Right lung (tissue), 10 donors: ENCODE measurements at places on chromosomes 4 and X. TPM values are rescaled to one million over a fixed set of nuclear protein-coding genes. Genes with fewer than 3 reads are reported as not detected.

AKAP14 gene
- 4.8 TPM for polyA plus RNA-seq

KLHL8 gene
- 11.2 TPM for polyA plus RNA-seq

TECRL gene
- 0.12 TPM for polyA plus RNA-seq

CSAG1 gene
- not detected for polyA plus RNA-seq

WNK3 gene
- 3.6 TPM for polyA plus RNA-seq

PRR32 gene
- not detected for polyA plus RNA-seq

SLC10A4 gene
- polyA plus RNA-seq = 0.39 TPM

CENPVL2 gene
- polyA plus RNA-seq = not detected

PPP4R3C gene
- polyA plus RNA-seq = not detected

CXCL9 gene
- 0.57 TPM for polyA plus RNA-seq

ASB5 gene
- polyA plus RNA-seq = 0.33 TPM

PRRG3 gene
- 13.8 TPM for polyA plus RNA-seq

KLHL5 gene
- 57.5 TPM for polyA plus RNA-seq

NEIL3 gene
- polyA plus RNA-seq = 7.9 TPM

HHIP gene
- polyA plus RNA-seq = 38.7 TPM

TLL1 gene
- 2.9 TPM for polyA plus RNA-seq

AWAT2 gene
- not detected for polyA plus RNA-seq

MFAP3L gene
- polyA plus RNA-seq = 1.9 TPM

SHROOM2 gene
- 11.4 TPM for polyA plus RNA-seq

CTAG2 gene
- polyA plus RNA-seq = not detected

TLR2 gene
- 22.5 TPM for polyA plus RNA-seq

ALB gene
- polyA plus RNA-seq = 7.1 TPM

PRKG2 gene
- polyA plus RNA-seq = 2.5 TPM

SMAD1 gene
- polyA plus RNA-seq = 53.6 TPM

FSTL5 gene
- polyA plus RNA-seq = 0.40 TPM

ANKRD50 gene
- 44.4 TPM for polyA plus RNA-seq

FGF2 gene
- 6.0 TPM for polyA plus RNA-seq

CCDC158 gene
- polyA plus RNA-seq = 0.72 TPM

RHOXF2B gene
- polyA plus RNA-seq = not detected

CTPS2 gene
- 57.1 TPM for polyA plus RNA-seq

ACSL1 gene
- polyA plus RNA-seq = 21.6 TPM

TNIP3 gene
- 0.67 TPM for polyA plus RNA-seq

ZBED1 gene
- 35.0 TPM for polyA plus RNA-seq

FAM149A gene
- 27.7 TPM for polyA plus RNA-seq

SPIN4 gene
- 18.9 TPM for polyA plus RNA-seq

NAP1L2 gene
- 0.85 TPM for polyA plus RNA-seq

XAGE2 gene
- 0.46 TPM for polyA plus RNA-seq

HMX1 gene
- not detected for polyA plus RNA-seq

ADH1A gene
- 18.1 TPM for polyA plus RNA-seq

DSPP gene
- 0.04 TPM for polyA plus RNA-seq

SPOCK3 gene
- 0.85 TPM for polyA plus RNA-seq

LANCL3 gene
- 4.3 TPM for polyA plus RNA-seq

C4orf50 gene
- polyA plus RNA-seq = 0.01 TPM
